ENCODE measurements at places on chromosomes 1 and 21.

DNA sequence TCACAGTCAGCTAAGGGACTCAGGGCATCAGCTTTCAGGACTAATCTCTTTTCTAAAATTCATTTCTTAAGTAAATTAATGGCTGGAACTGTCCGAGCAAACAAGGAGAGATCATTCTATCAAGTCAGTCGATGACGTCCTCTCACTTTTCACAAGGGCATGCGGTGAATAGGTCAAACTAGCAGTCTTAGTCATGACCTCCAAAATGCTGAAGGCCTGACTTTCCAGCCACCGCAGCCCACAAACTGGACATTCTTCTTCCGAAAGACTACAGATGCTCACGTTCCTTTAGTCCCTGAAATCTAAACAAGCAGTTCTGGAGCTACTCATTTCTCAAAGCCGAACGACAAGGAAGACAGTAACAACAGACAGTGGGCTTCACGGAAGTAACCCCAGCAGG lies 127.9 kb downstream of the TIAM1 start:
- no peak for DNase-seq

GRCh38 chr1:78254517-78254916 lies 208.8 kb downstream of the GIPC2 start:
- no peak for DNase-seq

DNA sequence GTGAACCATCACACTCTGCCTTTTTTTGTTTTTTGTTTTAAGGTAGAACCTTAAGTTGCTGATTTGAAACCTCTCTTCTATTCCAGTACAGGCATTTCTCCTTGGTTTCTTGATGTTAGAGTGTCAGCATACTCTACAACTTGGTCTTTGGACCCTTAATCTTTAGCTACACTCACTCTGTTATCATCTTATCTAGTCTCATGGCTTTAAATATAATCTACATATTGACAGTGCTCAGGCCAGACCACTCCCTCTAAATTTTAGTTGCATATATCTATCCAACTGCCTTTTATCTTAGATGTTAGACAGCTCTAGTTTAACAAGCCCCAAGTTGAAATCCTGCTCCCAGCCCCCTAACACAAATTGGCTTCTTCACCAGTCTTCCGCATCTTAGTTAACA lies 22.1 kb downstream of the NME7 start:
- DNase-seq = no peak

- no peak for DNase-seq
Measured at GRCh38 chr1:212294983-212295382, 9.8 kb downstream of the PPP2R5A start.

GRCh38 chr1:22225858-22226589 lies 83.1 kb upstream of the WNT4 start:
- no peak for DNase-seq

GRCh38 chr1:83950106-83950661 lies 48.7 kb downstream of the TTLL7 start:
- DNase-seq = no peak

GRCh38 chr1:7094086-7094485 lies 308.8 kb downstream of the CAMTA1 start:
- DNase-seq = no peak

GRCh38 chr1:228209657-228210056 lies 1.8 kb downstream of the OBSCN start:
- no peak for DNase-seq

DNA sequence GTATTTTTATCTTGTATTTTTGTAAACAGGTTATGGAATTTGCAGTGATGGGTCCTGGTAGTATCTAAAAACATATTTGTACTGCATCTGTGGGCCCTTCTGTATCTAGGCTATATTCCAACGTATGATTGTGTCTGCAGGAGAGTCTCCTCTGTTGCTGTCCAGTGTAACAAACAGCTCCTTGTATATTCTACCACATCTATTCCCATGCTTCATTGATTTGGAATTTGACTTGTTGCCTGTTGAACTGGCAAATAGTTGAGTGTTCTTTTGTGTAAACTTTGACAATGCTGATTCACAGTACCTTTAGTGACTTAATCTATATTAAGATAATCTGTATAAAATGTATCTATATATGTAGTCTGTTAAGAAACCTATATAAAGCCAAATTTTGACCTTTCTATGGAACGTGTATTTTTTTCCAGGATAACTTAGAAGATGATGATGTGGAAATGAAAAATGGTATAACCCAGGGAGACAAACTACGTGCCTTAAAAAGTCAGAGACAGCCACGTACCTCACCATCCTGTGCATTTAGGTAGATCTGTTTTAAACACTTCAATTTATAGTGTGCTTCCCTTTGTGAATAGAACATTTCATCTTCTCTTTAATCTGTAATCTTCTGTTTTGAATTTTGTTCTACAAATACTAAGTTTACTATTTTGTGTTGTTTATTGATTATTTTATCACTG lies 43.4 kb upstream of the GPR88 start:
- no peak for DNase-seq

DNA sequence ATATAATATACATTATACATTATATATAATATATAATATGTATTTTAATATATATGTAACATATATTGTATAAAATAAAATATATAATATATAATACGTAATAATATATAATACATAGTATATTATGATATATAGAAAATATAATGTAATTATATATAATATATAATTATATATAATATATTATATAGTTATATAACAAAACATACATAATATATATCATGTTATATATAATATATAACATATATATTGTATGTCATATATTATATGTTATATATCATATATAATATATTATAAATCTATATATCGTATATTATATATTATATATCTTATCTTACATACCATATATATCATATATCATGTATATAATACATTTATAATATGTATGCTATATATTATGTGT lies 248.2 kb upstream of the TPTE start:
- no peak for DNase-seq

DNA sequence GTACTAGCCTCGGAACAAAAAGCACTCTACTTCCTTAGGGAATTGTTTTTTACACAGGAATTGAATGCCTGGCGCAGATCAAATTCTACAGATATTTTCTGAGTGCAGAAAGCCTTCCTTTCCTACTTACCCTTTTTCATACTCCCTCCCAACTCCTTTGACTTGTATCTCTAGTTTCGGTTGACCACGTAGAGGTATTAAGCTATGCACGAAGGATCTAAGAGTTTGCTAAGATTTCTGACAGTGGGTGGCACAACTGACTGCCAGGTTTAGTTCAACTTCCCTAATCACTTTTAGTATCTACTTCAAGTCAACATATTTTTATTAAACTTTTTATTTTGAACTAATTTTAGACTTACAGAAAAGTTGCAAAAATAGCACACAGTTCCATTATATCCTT lies 5.0 kb downstream of the TOR1AIP2 start:
- no peak for DNase-seq

DNA sequence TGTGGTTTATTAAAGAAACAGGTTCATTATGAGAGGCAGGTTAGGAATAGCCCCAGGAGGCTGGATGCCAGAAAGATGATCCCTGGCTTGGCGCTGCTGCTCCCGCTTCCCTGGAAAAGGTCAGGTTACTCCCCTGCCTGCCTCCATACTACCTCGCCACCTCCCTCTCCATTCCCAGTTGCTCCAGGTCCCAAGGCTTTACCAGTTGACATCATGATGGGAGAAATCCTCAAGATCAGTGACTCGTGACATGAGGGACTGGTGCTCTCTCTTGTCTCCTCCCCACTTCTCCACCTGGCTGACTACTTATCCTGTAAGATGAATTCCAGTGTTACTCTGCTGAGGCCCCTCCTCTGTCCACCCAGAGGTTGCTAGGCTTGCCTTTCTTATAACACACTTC lies 19.7 kb downstream of the VASH2 start:
- DNase-seq = no peak

- no peak for DNase-seq
Measured at GRCh38 chr1:14845851-14846250, 247.4 kb downstream of the KAZN start.

DNA sequence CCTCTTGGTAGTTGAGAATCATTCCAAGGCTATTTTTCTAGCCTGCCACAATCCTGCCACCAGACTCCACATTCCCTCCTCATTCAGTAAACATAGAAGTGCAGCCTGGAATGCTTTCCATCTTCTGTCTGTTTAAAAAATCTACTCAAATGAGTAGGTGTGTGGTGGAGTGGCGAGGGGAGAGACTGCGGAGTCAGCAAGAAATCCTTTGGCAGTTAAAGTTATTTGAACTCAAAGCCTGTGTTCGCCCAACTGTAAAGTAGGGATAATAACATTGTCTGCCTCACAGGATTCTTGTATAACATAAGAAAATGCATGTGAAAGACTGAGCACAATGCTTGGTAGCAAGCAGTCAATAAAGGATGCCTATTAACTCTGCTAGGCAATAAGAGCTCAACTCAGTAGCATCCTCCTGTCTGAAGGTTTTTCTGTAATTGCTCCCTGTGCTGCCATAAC lies 22.2 kb upstream of the DPT start:
- DNase-seq = no peak

- peak; percentile 81 for DNase-seq
Measured at GRCh38 chr21:45973475-45974072, 8.0 kb upstream of the COL6A1 start.

DNA sequence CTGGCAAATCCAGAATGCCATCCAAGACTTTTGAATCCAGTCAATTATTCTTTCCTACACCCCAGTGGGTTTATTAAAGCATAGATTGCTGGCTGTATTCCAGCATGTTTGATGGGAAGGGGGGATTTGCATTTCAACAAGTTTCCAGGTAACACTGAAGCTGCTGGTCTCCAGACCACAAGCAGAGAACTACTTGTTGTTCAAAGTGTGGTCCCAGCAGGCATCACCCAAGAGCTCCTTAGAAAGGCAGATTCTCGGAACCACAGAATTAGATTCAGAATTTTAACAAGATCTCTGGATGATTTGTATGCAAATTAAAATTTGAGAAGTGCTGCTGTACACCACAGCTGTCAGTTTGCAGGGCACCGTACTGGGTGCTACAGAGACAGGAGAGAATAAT lies 216.3 kb upstream of the FAM78B start:
- no peak for DNase-seq

GRCh38 chr1:117565745-117566455 lies 39.9 kb upstream of the TENT5C start:
- DNase-seq = peak; percentile 11

- no peak for DNase-seq
Measured at GRCh38 chr1:96721053-96721415, 550 bp upstream of the PTBP2 start.

DNA sequence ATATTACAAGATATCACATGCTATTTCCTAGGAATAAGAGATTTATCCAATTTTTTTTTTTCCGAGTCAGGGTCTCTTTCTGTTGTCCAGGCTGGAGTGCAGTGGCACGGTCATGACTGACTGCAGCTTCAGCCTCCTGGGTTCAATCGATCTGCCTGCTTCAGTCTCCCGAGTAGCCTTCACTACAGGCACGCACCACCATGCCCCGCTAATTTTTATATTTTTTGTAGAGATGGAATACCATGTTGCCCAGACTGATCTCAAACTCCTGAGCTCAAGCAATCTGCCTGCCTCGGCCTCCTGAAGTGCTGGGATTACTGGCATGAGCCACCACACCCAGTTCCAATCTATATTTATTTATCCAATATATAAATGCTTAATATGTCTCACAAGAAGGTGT lies 18.0 kb upstream of the WDTC1 start:
- DNase-seq = no peak

DNA sequence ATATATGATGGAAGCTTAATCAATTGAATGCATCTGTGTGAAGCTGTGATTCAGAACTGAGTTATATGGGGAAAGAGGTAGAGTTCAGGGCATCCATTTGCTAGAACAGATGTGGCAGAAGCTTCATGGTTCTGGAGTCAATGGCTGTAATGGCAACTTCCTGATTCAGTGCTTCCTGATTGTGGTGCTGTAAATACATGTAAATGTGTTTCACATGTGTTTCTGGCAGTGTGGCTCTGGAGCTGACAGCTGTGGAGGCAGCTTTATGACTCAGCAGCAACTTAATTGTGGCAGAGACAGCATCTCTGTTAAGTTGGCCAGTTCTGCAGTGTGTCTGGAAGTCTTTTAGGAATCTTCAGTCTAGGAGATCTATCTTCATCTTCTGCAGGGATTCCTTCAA lies 226.6 kb upstream of the ZRANB2 start:
- DNase-seq = no peak

DNA sequence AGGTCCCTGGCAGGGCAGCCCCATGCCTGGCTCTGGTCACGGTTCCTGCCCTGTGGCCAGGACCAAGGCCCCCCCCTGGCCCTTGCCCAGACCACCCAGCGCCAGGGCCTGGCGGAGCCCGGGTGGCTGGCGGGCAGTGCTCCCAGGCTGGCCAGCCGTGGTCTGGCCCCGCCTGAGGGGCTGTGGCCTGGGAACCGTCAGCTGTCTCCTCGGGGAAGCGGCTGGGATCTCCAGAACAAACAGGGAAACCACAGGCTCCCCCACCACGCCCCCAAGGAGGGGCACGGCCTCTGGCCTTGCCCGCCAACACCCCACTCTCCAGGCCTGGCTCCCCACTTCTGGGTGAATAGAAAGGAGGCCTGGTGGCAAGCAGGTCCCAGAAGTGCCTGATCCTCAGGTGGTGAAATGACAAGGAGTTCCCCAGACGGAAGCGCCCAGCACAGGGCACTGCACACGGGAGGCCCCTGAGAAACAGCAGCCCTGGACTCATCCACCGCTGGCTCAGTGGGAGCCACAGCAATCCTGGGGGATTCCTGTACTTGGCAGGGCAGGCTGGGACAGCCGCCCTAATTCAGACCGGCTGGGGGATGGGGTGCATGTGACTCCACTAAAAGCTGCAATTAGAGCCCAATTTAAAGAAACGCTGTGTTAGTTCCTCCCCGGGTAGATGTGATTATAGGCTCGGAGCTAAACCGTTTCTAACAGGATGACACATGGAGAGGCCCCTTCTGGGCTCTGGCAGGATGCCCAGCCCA lies 78.9 kb downstream of the RAP1GAP start:
- no peak for DNase-seq

- peak; percentile 62 for DNase-seq
Measured at GRCh38 chr1:223363856-223364684, at the start of gene SUSD4. SUSD4 (minus strand) TSS chr1:223364176; CDS start chr1:223363425, 751 bp downstream.

- no peak for DNase-seq
Measured at GRCh38 chr1:209397910-209398309, 185.6 kb upstream of the CAMK1G start.

DNA sequence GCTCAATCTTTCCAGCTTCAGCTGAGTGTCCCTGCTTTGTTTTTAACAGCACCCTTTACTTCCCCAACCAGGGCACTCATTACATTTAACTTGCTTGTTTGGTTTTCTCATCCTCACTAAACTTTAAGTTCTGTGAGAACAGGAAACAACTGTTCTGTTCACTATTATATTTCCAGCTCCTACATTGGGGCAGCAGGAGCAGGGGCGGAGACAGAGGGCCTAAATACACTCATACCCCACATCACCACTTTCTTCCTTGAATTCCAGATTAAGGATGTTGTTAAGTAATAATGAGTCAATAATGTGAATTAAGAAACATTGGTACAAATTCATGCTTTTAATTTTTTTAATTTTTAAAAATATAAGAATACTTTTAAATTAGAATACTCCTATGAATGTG lies 6.0 kb downstream of the DRAM2 start:
- no peak for DNase-seq
